Omental fat pad (tissue), 4 donors: ENCODE measurements at places on chromosomes 7 and 10. TPM values are rescaled to one million over a fixed set of nuclear protein-coding genes. Genes with fewer than 3 reads are reported as not detected.

The OGDHL gene
- total RNA-seq: 1.2 TPM

DNA sequence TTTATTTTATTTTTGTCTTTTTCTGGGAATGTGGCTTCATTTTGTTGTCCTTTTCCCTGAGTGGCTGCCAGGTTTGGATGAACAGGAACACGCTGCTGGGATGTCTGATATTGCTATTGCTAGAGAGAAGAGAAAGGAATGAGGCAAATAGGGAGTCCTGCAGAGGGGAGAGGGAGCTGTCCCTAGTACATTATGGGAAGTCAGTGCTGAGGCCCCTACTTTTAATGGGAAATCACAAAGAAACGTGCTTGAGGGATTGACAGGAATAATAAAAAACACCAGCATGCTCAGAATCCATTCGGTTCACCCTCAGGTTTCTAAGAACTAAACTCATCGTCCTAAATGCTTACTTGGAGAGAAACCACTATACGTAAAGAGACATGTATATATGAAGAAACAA, 306.6 kb downstream of the PLXNA4 start:
- DNase-seq: no peak

The SLC18A2 gene
- 1.7 TPM for total RNA-seq

The RBP4 gene
- total RNA-seq: 188 TPM

The SOSTDC1 gene
- total RNA-seq: 1.2 TPM

DNA sequence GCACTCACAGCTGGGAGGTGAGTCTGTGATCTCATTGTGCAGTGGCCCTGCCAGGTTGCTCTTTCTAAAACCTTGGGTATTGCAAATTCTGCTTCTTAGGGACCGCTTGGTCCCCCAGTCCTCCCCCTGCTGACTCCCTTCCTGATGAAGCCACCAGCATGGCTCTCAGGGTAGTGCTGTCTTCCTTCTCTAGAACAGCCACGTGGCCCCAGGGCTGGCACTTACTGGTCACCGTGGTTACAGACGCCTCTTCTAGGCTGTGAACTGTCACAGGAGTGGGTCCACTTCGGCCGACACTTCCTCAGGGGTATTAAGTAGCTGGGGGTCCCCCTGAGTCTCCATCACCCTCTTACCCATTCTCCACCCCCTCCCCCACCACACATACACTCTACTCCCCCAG, 2.7 kb upstream of the HTRA1 start:
- no peak for DNase-seq

The GIMAP4 gene
- 41.7 TPM for total RNA-seq

The KIAA1217 gene
- total RNA-seq: 45.8 TPM

The FAM25C gene
- total RNA-seq: not detected

GRCh38 chr10:53765311-53765710, 992.7 kb upstream of the MBL2 start:
- no peak for DNase-seq

- no peak for DNase-seq
Measured at GRCh38 chr7:99897322-99898022, 20.6 kb upstream of the OR2AE1 start.

The ELFN1 gene
- total RNA-seq: 4.3 TPM

The LRRC27 gene
- total RNA-seq: 6.5 TPM

- no peak for DNase-seq
Measured at GRCh38 chr10:31058795-31059703, 27.4 kb upstream of the ZNF438 start.

GRCh38 chr7:151658778-151659177, 139.1 kb upstream of the RHEB start:
- DNase-seq: no peak

DNA sequence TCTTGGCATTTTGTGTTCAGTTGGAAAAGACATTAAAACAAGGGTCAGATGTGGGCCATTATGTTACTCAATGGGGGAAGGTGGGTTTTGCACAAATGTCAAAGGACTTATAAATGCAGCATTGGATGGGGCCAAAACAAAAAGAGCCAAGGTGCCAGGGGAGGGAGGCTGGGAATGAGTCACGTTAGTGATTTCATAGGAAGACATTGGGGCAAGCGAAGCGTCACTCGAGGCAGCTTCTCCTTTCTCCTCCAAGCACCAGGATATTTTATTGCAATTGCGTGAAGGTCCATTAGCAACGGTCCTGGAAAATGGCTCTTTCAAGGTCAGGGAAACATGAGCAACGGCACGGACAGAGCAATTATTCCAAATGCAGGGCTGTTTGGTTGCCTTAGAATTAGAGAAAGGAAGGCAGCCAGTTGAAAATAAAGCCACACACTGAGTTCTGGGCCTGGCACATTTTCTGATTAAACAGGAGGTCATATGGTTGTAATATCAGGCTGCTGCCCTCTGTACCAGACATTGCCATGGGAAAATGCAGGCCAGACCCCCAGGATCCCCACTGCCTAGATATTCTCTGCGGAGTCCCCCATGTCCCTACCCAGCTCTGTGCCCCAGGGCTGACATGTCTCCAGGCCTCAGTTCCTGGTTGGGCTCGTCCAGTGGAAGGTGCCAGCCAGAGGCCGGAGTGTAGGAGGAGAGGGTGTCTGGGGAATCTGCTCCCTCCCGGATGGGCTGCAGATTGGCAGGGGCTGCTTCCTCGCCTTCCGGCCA, 63.3 kb upstream of the NANOS1 start:
- DNase-seq: no peak

The GIMAP5 gene
- 64.2 TPM for total RNA-seq

DNA sequence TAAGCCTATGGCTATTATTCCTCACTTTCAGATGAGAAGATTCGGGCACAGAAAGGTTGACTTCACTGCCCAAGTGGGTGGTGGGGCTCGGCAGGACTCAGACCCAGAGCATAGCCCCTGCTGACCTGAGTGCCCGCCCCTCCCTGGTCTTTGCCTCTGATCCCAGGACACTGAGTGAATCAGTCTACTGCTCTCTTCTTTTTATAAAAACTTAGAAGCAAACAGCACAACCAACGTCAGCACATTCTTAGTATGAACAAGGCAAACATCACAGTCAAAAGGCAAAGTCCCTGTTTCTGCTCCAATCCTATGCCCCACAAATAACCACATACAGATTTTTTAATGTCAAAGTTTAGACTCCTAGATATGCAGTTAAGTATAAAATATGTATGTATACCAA, 237.8 kb downstream of the ZMYND11 start:
- no peak for DNase-seq

GRCh38 chr10:72058989-72059842, 29.1 kb downstream of the SPOCK2 start:
- DNase-seq: no peak

The GIMAP1 gene
- total RNA-seq: 7.4 TPM

The PITRM1 gene
- 68.3 TPM for total RNA-seq

DNA sequence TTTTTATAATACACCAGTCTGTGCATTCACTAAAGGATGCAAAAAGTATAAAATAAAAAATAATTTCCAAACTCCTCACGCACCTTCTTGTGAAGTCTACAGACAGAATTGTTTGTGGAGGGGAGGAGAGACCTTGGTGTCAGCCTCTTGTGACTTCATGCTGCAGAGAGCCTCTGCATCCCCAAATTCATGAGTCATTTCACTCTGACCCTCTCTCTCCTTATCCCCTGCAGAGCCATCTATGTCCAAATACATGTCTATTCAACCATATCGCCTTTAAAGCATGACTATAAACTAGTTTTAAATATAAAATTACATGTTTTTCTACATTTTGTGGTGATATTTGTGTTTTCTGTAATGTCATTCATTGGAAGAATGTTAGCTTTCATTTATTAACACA, 6.0 kb downstream of the CREB5 start:
- no peak for DNase-seq

The NANOS1 gene
- total RNA-seq: 1.6 TPM
